ENCODE measurements at places on chromosomes 12 and 14.

- DNase-seq = peak; percentile 8
Observed at GRCh38 chr14:68777644-68778043, 15.2 kb downstream of the ZFP36L1 start.

DNA sequence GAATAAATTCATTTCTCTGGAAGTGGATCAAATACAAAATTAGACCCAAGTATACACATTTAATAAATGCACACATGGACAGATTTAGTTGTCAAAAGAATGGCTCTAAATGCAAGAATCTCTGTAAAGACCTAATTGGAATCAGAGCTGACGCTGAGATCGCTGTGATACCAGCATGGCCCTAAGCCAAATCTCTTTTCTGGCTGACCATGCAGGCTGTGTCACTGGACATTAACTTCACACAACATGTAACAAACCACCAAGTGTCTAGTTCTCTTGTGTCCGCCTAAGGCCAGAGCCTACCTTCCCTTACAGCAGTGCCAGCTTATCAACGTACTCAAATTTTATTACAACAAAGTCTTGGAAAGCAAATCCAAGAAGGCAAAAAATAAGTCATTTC is 127.5 kb downstream of the MED13L start:
- no peak for DNase-seq

- no peak for DNase-seq
Observed at GRCh38 chr12:126974779-126975178, 1292.2 kb upstream of the TMEM132C start.

DNA sequence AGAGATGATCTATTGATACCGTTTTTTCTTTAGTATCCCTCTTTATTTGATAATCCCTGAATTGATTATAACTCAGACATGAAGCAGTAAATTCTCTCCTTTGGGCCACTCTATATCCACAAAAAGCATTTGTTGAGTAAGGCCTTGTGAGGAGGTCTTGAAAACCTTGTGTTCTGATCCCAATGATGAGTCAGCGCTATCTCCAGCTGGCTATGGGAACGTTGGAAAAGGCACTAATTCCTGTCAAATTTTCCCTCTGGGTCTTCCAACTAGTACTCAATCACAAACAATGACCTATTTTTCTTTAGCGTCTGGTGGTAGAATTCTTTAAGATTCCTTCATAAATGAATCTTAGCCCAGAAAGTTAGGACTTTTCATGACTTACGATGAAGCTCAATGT is 168.4 kb upstream of the LRIG3 start:
- DNase-seq = no peak

GRCh38 chr14:44966601-44967336 is 4.8 kb downstream of the TOGARAM1 start:
- no peak for DNase-seq

- no peak for DNase-seq
Observed at GRCh38 chr12:55068416-55069010, 48.7 kb downstream of the NEUROD4 start.

DNA sequence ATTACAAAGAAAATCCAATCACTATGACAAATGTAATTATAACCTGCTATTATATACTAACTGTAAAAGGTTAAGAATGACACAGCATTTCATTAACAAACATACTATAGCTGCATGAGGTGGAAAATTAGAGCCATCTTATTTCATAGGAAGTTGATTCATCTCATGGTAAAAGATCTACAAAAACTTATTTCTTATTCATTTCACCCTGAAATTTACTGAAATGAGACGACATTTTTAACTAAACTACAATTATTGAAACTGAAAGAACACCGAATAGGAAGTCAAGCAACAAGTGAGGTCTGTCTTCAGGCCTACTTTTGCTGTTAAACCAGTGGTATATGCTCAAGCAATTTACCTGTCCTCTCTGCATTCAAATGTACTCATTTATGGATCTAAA is 87.2 kb downstream of the CEP83 start:
- no peak for DNase-seq

DNA sequence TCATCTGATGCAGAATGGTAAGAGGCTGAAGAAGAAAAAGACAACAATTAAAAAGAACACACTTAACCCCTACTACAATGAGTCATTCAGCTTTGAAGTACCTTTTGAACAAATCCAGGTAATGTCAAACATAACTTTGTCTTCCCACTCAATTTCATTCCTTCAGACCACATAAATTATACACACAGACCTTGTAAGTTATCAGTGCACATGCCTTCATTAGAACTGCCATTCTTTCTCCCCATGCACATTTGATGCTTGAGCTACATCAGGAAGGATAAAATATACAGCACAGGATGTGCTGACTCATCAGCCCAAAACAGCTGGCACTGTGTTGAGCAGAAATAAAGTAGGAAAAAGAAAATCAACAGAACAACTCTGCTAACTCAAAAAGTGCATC is 246.7 kb downstream of the PAWR start:
- DNase-seq = no peak

GRCh38 chr12:19177754-19178153 is 48.2 kb downstream of the PLEKHA5 start:
- no peak for DNase-seq

DNA sequence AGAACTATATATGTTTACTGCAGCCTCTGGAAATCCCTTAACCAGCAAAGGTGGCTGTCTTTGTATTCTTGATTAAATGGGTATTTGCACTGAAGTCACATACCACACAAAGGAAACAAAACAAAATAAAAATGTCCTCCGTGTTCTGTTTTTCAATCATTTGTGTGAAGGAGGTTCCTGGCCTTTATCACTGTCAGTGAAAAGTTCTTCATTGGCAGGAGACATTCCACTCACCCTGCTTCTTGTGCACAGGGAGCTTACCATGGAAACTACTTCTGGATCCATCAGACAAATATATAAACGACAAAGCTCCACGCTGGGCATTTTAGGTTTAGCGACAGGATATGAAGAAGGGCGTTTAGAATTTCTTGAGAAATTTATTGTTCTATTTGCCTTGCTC is 5.7 kb upstream of the NKX2-8 start:
- no peak for DNase-seq

DNA sequence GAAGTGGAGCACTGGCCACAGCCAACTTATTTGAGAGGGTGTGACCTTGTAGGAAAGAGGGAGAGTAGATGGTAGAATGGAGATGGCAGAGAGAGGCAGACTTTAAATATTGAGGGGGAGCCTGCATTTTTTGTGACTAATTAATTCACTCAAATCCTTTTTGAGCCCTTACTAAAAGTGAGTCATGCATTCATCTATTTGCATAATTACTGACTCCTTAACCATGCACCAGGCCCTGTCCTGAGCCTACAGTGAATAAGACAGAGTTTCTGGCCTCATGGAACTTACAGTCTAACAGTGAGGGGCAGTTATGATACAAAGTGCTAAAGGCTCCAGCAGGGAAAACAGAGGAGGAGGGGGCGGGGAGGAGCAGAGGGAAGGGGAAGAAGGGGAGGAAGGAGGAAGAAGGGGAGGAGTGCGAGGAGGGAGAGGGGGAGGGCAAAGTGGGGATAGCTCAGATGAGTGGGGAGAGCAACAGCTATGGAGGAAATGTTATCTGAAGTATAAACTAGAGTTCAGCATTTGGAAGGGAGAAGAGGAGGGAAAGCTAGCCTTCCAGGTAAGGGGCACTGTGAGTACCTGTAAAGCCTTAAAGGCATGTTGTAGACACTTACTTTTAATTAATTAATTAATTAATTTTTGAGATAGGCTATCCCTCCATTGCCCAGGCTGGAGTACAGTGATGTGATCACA is 7.5 kb upstream of the CTDSP2 start:
- DNase-seq = no peak

- DNase-seq = no peak
Observed at GRCh38 chr12:89040146-89040964, 311.9 kb downstream of the DUSP6 start.

GRCh38 chr12:46492471-46493085 is 120.0 kb upstream of the SLC38A2 start:
- DNase-seq = no peak

- DNase-seq = peak; percentile 79
Observed at GRCh38 chr14:104293851-104294627, 155.7 kb downstream of the KIF26A start.

GRCh38 chr14:92341791-92342190 is 18.8 kb downstream of the SLC24A4 start:
- no peak for DNase-seq

DNA sequence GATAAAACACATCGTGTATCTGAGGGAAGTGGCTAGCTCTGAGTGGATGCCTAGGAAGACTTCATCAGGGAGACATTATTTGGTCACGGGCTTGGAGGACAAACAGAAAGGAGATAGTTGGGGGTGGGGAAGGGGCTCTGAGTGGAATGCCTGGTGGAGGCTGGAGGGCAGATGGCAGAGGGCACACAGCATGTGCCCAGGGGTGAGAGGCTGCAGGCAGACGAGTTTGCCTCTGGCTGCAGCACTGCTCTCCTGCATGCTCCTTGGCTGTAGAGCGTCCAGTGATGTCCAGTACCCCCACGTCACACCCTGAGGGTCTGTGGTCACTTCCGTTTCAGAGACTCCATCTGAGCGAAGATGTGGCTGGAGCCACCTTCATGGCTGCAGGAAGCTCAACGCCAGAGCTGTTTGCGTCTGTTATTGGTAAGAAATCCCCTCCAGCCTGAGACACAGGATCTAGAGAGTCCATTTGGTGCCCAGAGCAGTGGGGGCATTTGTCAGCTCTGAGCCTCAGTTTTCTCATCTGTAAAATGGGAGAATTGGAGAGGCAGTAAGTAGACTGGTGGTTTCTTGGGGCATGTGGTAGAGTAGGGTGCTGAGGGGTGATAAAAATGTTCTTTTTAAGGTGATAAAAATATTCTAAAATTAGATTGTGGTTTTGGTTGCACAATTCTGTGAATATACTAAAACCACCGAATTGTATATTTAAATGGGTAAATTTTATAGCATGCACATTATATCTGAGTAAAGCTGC is 71.7 kb upstream of the RIN3 start:
- no peak for DNase-seq

- DNase-seq = no peak
Observed at GRCh38 chr14:106203438-106203837, 677.1 kb downstream of the TMEM121 start.

GRCh38 chr14:55807053-55807880 is 227.3 kb downstream of the KTN1 start:
- peak; percentile 92 for DNase-seq

GRCh38 chr12:119274636-119275065 is 59.9 kb upstream of the CCDC60 start:
- DNase-seq = no peak

GRCh38 chr14:38910092-38910491 is 192.9 kb downstream of the SEC23A start:
- DNase-seq = no peak

GRCh38 chr14:49988080-49988990 is 95.5 kb downstream of the ARF6 start:
- DNase-seq = no peak

- no peak for DNase-seq
Observed at GRCh38 chr14:50985124-50985858, 41.0 kb upstream of the PYGL start.

DNA sequence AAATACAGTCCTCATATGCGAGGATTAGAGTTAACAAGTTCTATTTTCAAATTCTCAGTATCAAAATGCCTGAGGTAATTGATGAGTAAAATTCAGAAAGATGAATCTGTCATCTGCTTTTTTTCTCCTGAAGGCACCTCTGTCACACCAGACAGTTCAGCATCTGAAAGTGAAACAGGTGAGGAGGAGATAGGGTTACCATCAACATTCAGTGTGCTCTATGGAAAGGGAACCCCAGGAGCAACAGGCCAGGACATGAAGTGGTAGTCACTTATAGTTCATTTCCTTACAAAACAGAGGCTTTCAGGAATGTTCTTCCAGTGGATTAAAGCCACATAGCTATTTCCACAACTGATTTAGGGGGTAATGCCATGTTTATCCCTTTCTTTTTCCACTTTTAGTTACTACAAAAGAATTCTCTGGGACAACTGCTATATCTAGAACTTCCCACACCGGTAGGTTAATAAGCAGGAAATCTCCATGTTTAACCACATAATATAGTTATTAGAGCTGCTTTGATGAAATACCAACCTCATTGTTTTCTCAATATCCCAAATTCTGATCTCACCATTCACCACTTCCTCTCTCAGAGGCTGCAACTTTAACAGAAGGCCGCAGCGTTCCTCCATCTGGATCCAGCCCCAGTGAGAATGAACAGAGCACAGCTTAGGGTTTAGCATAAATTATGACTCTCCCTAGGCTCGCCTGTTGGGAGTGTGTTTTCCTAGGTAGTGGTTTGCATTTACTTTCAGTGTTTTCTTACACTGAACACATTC is 177.0 kb upstream of the CNTN1 start:
- DNase-seq = no peak

DNA sequence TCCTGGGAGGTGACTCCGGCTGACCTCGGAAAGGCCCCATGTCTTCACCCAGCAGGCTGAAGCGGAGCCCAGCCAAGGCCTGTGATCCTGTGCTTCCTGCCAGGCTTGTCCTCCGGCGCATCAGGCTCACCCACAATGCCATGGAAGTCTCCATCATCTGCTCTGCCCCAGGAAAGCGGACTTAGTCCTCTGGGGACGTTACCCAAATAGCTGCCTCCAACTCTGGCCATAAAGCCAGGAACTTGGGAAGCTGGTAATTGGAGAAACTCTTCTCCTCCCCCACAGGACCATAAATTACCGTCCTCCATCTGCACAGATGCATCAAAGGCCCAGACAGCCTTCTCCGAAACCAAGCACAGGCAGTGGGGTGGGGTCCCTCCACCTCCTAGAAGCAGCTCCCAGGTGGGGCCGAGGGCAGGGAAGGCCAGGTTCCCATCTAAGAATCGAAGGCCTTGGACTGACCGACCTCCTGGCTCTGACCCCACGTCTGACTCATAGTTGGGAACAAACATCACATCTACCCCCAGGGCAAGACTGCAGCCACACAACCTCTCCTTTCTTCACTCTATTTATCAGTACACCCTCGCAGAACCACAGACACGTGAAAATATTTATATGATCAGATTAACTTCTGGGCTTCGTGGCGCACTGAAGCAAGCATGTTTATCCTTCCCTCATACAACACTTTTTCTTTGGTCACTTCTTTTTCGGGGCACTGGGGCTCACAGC is 56.4 kb downstream of the PITPNM2 start:
- DNase-seq = no peak

DNA sequence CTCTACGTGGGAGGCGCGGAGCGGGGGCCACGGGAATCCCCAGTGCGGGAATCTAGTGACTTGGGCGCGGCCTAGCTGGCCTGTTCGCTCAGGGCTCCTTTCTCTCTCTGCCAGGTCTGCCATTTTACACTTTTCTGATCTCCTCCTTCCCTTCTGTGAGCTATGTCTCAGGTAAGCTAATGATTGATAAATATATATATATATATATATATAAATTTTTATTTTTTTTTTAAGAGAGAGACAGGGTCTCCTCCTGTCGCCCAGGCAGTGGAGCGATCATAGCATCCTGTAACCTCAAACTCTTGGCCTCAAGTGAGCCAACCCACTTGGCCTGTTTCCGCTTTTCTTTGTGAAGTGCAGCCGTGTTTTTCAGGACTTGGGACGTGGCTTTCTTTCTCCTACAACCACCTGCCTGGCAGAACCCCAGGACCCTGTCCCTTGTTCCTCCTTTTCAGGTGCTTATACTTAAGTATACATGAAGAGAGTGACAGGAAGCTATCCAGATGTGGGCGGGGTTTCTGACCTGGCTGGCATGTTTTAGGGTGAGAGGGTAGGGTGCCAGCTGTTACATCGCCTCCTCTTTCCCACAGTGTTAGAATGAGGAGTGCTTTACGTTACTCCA is 547 bp downstream of the ZNF140 start:
- no peak for DNase-seq
